Fibroblast of skin of left biceps (primary cell): ENCODE measurements at places on chromosomes 11 and 22.

GRCh38 chr11:120273432-120273831, 33.5 kb downstream of the POU2F3 start:
- DNase-seq, result no peak

DNA sequence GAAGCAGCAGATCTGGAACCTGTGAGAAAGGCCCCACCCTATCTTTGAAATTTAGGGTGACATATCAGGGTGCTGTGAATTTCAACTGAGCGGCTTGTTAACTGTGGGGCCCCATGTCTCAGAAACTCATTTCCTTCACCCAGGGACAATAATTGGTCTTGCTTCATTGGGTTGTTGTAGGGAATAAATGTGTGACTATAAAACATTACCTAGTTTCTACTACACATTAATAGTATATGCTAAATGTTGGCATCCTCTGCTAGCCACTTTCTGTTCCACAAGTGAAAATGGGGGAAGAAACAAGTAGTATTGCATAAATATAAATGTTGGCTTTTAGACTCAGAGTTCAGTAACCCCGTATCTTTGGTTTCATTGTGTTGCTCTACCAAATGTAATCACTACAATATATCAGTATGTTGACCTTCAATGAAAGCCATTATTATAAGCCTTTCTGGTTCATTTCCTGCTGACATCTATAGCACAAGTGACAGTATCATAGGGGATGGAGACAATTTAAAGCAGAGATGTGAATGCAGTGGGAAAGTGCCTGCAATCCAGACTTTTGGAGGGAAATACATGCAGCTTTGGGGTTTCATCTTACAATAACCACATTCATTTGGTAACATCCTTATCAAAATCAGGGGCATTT, 905.5 kb upstream of the RAG2 start:
- no peak for DNase-seq

DNA sequence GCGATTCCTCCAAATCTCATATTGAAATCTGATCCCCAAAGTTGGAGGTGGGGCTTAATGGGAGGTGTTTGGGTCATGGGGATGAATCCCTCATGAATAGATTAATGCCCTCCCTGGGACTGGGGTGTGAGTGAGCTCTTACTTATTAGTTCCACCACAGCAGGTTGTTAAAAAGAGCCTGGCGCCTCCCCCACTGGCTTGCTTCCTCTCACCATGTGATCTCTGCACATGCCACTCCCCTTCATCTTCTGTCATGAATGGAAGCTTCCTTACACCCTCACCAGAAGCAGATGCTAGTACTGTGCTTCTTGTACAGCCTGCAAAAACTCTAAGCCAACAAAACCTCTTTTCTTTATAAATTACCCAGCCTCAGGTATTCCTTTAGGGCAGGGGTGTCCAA, 8.8 kb downstream of the RRAS2 start:
- no peak for DNase-seq

DNA sequence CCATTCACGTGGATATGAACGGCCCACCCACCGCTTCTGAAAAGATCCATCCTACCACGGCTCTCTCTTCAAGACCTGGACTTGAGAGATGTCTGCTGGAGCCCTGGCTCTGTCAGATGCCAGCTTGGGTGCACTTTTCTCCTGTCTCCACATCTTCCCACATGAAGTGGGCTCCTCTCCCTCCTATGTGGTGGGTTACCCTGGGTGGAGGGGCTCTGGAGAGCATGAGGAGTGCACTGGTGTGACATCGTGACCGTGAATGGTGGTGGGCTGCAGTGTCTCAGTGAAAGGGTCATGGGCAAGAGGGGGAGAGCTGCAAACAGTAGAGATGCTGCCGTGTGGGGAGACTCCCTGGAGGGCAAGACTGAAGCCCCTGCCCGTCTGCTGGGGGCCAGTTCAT, 76.4 kb downstream of the CTTN start:
- no peak for DNase-seq

DNA sequence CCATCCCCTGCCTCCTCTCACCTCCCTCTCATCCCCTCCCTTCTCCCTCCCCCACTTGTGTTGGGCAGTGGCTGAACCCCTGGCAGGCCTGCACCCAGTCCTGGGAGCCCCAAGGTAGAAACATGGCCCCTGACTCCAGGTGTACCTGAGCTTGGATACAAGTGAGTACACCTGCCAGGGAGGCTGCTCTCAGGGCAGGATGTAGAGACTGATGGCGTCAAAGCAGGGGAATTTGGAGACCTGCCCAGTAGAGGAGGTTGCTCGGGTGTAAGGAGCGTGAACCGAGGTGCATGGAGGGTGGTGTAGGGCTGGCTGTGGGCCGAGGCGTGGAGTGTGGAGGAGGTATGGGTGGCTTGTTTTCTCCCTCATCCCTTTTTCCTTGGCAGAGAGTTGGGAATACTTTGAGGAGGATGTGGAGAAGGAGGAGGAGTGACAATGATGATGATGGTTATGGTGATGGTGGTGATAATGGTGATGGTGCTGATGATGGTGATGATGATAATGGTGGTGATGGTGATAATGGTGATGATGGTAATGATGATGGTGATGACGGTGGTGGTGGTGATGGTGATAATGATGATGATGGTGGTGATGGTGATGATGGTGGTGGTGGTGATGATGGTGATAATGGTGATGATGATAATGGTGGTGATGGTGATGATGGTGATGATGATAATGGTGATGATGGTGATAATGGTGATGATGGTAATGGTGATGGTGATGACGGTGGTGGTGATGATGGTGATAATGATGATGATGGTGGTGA, 12.3 kb downstream of the MRGPRG start:
- no peak for DNase-seq

DNA sequence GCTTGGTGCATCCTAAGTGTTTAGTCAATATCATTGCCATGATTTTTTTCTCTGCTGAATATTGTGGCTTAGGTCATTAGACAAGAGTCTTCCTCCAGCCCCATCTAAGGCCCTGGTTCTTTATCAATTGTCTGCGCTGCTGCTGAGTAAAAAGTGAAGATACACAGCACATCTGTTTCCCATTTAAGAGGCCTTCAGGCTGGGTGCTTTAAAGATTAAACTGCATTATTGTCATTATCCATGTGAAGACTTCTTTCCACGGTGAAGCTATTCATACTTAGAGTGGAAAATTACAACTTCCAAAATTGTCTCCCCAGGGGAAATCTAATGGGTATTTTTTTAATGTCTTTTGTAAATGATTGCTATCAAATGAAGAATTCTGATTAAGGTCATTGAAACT, 719.8 kb upstream of the LRRC4C start:
- DNase-seq, result no peak

GRCh38 chr11:1310772-1311468, 1.5 kb upstream of the TOLLIP start:
- no peak for DNase-seq

DNA sequence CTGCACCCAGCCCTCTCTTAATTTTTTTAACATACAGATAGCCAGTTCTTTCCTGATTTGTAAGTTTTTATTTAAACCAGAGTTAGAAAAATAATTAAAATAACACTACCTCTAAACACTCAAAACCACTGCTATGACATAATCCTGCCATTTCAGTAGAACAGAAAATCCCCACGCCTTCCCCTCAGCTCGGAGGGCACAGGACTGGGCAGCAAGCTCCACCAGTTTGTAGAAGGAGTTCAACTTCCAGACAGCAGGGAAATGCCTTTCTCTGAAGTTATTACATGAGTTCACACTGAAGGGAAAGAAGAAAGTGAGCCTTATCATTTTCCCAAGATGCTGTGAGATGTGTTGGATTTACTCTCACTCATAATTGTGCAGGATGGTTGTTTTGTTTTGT, 114.4 kb downstream of the MRTFA start:
- no peak for DNase-seq

DNA sequence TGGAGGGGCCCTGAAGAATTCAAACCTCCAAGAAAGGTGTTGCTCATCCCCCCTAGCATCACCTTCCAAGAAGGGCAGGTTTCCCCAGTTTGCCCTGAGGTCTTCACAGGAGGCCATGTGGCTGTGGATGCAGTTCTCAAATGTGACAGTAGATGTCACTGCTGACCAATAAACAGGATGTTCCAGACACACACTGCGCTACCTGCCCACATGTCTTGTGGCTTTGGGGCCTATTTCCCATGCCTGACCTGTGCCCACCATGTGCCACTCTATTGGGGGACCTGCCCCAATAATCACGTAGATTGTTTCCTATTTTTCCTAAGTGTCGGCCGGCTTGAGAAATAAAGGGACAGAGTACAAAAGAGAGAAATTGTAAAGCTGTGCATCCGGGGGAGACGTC, 4.5 kb downstream of the GSTT2 start:
- DNase-seq, result no peak

DNA sequence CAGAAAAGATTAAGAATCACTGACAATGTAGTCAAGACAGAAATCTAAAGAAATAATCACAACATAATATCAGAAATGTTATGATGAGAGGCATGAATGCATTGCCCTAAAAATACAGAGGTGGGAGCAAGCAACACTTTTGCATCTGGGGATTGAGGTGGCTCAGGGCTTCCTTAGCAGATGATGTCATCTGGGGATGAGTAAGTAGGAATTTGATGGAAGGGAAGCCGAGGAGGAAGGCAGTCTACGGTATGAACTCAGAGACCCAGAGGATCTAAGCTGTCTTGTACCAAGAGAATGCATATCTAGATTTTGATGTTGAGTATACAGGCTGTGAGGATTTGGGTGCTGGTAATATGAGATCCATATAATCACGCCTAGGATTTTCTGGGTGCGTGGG, 193.0 kb upstream of the SNX19 start:
- no peak for DNase-seq

DNA sequence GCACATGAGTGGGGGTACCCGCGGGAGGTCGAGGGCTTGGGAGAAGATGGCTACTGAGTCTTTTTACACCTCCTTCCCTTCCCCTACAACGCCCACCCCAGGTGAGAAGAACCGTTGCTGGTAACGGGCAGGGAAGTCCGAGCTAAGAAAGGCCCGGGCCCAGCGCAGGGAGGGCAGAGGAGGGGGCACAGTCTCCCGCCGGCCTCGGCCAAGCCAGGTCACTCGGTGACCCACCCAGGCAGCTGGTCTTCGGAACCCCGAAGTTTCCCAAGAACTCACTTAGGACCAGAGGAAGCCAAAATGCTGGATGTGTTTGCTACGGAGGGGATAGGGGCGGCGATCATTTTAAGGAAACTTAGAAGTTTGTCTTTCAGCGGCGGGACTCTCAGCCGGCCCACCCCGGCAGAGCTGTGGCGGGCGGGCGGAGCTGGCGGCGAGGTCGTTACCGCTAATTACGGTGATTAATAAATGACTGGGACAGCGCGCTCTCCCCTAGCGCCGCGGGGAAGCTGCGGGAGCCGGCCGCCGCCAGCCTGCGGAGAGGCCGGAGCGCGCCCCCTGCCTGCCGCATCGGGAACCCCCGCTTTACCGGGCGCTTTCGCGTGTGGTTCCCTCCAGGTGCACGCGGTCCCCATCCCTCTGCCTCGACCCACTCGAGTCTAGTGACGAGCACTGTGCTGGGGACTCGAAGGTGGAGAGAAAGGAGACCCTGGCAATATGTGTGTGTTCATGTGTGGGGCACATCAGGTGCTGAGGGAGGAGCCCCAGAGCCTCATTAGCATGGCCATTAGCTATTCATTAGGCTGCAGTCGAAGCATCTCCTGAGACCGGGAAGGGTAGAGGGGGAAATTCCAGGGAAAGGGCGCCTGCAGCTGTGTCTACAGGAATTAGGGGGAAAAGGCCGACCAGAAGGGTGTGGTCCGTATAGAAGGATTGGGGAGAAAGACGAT, 945 bp downstream of the ROBO3 start:
- no peak for DNase-seq

DNA sequence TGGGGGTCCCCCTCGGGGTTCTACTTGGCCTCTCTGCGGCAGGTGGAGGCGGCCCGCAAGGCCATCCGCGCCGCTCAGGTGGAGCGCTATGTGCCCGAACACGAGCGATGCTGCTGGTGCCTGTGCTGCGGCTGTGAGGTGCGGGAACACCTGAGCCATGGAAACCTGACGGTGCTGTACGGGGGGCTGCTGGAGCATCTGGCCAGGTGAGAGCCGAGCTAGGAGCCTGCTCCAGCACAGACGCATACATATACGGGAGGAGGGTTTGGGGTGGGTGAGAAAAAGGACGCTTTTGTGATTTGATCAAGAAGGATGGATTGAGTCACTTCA, 415 bp downstream of the CENATAC start:
- DNase-seq, result no peak

- no peak for DNase-seq
Measured at GRCh38 chr11:3831378-3832239, 9.2 kb downstream of the RHOG start.

DNA sequence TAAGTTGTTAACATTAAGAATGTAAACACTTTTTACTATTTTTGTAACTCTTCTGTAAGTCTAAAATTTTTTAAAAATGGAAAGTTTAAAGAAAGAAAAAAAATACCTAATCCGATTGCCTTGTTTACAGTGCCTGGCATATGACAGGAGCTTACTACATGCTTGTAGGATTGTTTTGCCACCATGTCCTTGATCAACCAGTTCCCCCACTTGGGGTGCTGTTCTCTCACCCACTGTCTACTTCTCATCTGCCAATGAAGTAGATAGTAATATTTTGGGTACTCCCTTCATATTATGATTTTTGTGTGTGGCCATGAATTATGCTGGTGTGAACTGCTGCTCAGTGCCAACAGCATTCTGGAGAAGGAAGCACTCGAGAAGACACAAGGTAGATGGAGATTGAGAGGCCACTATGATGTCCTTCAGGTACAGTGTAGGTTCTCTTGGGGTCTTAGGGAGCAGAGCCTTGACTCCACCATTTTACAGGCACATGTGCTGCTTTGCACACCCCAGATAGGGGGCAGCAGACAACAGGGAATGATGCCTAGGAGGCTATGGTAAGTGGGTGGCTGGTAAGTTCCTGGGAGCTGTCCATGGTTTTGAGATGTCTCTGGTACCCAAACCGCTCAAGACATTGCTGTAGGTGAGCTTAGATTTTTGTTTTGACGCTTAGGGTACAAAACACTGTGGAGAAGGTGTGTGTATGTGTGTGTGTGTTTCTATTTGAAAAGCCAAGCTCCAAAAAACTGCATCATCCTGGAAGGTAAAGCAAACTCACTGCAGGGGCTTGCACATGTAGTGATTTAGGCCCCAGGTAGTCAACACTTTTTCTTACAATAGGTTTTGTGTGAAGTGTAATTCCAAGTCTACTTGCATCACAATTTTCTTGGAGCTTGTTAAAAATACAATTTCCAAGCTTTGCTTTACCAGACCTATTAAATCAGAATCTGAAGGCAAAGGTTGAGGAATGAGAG, 494.5 kb upstream of the LARGE1 start:
- DNase-seq, result peak; percentile 9

DNA sequence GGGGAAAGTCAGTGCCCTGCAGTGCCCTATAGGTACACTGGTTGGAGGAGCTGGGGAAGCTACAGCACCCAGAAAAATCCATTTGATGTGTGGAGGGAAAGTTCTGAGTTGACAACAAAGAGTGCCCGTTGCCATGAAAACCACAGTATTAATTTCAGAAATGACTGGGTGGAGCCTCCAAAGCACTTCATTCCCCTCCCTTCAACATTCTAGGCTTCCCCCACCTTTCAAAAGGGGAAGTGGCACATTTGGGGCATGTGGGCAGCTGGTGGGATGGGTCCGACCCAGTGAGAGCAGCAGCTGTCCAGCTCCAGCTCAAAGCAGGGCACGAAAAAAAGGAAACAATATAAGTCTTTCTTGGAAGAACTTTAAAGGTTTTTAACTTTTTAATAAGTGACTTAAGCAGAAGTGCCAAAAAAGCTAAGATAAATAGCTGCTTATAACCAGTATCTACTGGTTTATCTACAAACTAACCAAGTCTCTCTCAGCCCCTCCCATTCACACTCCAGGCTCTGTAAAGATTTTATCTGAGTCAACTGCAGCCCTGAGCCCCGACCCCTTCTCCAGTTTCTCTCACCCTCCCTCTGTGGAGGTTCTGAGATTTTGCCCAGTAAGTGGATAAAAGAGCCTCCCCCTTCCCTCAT, 9.0 kb upstream of the AHNAK start:
- DNase-seq, result no peak
